ENCODE measurements at places on chromosomes 1 and 21.

GRCh38 chr1:62572476-62572875, 24.8 kb upstream of the ANGPTL3 start:
- DNase-seq: no peak

DNA sequence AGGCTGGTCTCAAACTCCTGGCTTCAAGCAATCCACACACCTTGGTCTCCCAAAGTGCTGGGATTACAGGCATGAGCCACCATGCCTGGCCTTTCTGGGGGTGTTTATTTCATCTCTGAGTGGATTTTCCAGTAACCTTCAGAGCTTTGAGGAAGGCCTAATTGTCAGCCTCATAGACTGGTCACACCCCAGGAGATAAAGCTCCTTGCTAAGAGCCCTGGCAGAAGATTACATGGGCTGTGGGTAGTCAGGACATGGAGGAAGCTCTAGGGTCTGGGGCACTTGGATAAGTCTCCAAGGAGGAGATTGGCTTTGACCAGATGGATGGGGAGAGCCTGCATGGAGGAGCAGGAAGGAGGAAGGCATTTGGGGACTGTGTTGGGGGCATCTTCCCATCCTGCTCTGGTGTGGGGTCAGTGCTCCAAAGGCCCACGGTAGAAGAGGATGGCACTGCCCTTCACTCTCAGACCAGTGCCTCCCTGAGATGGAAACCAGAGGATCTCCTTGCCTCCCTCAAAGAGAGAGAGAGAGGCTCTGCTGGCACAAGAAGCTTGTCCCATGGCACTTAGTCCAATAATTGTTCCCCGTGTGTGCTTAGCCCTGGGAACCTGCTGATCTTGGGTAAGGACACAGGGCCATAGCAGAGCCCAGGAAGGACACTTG, 14.7 kb upstream of the GSTM4 start:
- no peak for DNase-seq

DNA sequence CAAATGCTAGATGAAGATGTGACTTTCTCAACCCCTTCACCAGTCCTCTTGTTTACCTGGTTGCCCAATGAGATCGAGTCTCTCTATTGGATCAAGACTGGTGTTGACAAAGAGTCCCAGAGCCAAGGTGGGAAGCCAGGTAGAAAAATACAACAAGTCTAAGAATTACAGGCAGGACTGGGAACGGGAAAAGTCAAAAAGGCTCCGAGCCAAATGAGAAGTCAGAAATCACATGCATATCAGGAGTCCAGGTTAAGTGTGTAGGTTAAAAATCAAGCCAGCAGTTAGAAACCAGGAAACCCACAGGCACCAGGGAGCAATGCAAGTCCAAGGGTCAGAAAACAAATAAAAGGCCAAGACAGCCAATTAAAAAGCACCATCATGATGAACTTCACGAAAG, 27.4 kb upstream of the DUSP23 start:
- no peak for DNase-seq

DNA sequence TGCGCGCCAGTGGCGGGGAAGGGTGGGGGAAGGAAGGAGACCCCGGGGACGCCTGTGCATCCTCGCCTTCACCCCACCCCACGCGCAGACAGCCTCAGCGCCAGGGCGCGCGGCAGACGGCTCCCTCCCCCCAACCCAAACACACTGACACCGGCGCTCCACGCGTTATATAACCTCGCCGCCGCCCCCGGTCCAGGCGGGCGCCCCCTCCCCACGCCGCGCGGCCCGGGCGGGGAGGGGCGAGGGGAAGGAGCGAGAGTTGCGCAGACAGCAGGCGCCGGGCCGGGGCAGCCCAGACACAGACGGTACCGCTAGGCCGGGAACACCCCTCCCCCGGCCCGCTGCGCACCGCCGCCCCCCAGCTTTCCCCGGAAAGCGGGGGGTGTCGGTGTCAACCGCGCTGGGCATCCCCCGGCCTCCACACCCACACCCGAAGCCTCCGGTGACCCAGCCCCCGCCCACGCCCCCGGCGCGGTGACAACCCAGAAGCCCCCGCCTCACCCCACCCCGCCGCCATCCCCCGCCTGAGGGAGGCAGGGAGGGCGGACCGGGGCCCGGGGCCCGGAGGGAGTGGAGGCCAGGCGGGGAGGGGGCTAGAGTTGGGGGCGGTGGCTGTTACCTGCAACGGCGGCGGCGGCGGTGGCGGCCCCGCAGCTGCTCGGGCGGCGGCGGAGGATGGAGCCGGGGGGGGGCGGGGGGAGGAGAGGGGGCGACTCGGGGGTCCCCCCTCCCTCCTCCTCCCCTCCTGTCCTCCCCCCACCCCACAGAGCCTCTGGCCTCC, 432 bp downstream of the AKT3 start:
- peak; percentile 72 for DNase-seq

GRCh38 chr1:214850432-214851050, 232.0 kb upstream of the KCNK2 start:
- no peak for DNase-seq

- no peak for DNase-seq
Observed at GRCh38 chr1:202113690-202114300, 8.9 kb upstream of the GPR37L1 start.

GRCh38 chr1:145758116-145758515, 38.8 kb downstream of the CD160 start:
- DNase-seq: no peak

DNA sequence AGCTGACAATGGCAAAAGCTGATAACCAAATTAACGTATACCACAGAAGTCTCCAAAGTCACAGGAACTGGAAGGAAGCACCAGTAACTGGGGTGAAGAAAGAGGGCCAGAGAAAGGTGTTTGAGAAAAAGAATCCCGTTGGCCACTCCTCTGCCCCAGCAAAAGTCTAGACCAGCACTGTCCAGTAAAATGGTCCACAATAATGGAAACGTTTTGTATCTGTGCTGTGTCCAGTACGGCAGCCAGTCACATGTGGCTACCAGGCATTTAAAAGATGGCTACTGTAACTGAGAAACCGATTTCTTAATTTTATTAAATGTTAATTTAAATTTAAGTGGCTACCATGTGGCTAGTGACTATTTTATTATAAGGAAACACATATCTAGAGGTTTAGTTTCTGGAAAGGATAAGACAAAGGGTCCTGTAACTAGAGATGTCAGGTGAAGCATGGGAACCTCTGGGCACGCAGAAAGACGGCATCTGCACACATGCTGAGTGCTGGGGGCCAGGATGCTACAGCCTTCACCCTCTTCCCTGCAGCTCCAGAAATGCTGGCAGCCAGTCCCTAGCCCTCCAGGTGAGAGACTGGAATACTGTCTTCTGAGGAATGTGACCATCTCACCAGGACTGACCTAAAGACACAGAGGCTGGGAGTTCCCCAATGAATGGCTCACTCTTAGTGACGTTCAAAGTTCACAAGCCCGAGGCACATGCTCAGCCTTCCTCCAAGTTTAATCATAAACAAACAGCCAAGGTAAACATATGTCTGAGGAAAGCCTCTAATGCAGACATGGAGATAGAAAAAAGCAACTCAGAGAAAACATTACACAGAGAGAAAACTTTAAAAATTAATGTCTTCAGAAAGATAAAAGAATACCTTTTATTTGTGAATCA, 50.7 kb downstream of the JAK1 start:
- DNase-seq: no peak

- DNase-seq: no peak
Observed at GRCh38 chr1:115090540-115090939, 1.2 kb upstream of the TSPAN2 start.

DNA sequence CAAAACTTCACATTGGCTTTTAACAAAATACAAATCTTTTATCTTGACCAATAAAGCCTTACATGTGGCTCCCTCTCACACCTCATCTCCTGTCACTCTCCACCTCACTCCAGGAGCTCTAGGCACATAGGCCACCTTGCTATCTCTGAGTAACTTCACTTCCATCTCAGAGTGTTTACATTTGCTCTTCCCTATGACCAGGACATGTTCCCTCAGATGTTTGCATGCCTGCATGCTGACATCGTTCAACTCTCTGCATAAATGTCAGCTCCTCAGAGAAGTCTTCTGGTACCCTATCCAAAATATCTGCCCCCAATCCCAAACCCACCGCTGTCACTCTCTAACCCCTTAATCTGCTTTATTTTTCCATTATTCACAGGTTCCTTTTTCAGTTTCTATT, 110.9 kb downstream of the TOMM20 start:
- no peak for DNase-seq

GRCh38 chr1:61210435-61211154, 128.2 kb downstream of the NFIA start:
- no peak for DNase-seq

DNA sequence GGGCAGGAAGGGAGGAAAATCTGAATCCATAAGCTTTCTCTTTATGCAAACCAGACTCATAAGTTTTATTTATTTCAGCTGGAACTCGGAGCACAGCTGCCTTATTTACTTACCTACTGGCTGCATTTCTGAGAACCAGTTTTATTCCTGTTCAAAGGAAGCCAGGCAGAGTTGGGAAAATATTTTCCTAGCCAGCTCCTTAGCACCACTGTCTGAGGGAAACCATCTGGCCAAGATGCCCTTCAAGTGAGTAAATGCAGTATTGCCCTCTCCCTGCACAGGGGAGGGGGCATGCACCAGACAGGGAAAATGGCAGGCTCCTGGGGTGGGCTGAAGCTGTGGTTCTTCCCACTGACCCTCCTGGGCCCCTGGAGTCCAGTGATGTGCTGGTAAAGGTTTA, 28.9 kb upstream of the FMOD start:
- no peak for DNase-seq

DNA sequence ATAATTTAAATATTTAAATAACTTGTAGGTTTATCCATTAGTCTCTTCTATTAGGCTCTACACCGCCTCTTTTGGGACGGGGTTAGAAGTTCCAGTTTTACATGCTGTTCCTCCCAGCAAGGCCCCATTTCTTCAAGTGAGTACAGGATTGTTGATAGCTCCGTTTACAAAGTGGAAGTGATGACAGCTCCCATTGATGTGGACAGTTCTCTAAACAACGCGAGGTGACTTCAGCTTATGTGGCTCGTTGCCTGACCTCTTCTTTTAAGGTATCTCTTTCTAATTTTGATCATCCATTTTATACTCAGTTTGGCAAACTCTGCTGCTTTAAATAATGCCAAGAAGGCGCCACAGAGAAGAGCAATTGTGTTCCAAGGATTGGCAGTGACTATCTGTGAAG, 49.7 kb downstream of the PACC1 start:
- no peak for DNase-seq

- DNase-seq: no peak
Observed at GRCh38 chr1:108071601-108072000, 106.6 kb upstream of the VAV3 start.

- DNase-seq: no peak
Observed at GRCh38 chr21:38075833-38076587, 159.8 kb upstream of the KCNJ6 start.

DNA sequence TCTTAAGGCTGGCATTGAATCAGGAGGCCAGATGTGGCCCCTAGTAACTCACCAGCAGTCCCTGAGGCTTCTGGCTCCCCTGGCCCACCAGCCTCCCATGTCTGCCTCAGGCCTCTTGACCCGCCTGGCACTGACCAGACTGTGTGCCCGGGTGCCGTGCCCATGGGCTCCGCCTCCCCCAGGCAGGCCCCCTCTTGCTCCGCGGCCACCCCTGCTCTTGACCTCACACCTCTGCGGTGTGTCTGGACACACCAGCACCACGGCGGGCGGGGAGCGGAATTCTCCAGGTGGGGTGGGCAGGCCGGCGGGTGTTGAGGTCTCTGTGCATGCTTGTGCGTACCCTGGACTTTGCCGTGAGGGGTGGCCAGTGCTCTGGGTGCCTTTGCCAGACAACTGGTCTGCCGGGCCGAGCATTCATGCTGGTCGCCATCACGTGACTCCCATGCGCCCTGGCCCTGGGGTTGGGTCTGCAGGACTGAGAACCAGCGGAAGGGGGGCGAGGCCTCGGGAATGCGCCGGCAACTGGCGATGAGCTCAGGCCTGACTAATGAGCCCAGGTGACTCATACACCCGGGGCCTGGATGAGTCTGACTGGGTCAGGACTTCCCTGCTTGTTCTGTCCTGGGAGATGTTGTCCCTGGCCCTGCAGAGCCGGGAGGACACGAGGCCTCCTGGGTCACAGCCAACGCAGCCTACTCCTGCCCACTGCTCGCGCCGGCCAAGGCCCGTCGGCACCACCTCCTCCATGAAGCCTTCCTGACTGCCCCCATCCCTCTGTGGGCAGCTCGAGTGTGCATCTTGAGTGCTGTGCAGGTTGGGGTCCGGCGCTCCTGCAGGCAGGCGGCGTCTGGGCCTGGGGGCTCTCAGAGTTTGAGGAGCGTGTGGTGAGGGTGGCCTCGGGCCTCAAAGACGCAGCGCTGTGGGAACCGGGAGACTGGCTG, 22.6 kb downstream of the COL18A1 start:
- peak; percentile 94 for DNase-seq

DNA sequence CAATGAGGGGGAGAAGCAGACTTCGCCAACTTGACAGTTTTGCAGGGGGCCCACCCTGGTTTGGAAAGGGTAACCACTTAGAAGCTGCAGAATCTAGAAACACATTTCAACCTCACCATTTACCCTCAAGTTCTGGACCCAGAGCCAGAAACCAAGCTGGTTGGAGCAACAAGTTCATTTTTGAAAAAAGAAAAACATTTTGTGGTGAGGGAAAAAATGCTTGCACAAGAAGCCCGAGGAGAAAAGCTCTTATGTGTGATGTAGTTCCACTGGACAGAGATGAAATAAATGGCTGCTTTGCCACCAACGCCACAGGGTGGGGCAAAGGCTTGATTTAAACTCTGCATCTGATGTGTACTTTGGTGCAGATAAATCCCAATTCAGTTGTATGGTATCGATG, 10.6 kb upstream of the NGF start:
- no peak for DNase-seq

- DNase-seq: no peak
Observed at GRCh38 chr1:109687641-109688499, at the start of gene GSTM1. Gene GSTM1 (plus strand): TSS chr1:109687817. CDS start chr1:109687874, 57 bp downstream.

- DNase-seq: no peak
Observed at GRCh38 chr1:60867782-60868181, 214.6 kb upstream of the NFIA start.

DNA sequence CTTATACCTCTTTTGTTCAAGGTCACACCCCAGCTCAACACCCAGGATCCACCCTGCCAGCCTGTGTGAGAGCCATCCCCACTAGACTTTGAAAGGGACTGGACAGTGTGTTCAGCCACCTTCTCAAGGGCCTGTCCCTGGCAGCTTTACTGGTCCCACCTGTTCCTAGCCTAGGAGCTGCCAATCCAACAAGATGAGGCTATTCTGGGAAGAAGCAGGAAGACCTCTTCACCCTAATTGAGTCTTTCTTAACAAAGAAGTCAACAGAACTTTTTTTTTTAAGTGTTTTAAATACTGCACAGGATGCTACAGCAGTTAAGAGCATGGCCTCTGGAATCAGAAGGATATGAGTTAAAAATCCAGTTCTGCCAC, 95.8 kb upstream of the HOOK1 start:
- DNase-seq: no peak
